ENCODE measurements at places on chromosomes 4 and X.

GRCh38 chr4:78092850-78093249 is 35.7 kb downstream of the FRAS1 start:
- peak; percentile 73 for DNase-seq

DNA sequence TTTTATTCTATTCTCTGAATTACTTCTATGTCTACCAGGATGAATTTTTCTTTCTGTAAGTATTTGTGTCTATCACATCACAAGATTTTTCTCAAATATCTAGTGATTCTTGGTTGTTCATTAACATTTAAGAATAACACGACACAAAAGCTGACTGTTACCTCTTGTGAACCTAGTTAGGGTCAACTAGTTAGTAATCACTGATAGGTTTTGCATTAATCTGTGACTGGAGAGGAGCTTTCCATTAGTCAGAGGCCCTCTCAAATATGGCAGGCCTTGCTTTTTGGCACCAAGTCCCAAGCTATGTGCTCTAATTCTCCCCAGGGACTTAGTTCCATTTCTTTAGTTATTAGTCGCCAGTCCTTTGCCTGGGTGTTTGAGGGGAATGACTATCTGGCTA is 259.2 kb downstream of the CFAP299 start:
- no peak for DNase-seq

GRCh38 chrX:130083107-130083490 is 27.2 kb downstream of the ELF4 start:
- no peak for DNase-seq

DNA sequence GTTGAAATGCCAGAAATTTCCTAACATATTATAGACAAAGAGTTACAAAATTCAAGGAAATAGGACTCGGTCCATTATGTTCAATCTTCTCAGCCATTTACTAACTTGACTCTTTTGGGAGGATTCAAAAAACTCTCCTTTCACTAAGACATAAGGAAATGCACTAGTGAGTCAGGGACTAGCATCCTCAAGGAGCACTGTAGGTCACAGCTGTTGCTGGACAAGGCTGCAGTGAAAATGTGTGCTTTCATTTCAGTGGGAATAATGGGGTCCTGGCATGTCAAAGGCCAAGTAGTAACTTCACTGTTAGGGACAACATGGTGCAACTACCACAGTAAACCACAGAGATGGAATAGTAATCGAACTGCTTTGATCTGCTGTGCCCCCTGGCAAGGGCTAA is 56.9 kb upstream of the ABCG2 start:
- DNase-seq = no peak

- DNase-seq = no peak
Observed at GRCh38 chrX:119201570-119201969, 34.5 kb upstream of the PGRMC1 start.

- DNase-seq = no peak
Observed at GRCh38 chr4:153611679-153612078, 72.4 kb upstream of the TLR2 start.

DNA sequence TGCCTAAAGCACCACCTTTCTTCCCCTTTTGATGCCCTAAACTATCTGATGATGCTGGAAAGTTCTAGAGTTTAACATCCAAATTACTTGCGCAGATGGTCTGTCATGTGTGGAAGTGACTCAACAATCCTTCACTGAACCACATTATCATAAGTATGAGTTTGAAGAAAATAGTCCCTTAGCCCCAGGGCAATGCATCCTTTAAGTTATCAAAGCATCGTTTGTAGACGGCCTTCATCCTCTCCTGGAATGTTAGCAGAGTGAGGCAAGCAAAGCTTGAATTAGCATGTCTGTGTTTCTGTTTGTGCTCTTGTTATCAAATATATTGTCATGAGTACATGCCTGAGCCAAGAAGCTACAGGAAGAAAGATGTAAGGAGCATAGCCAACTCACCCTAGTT is 570.9 kb downstream of the MID1IP1 start:
- DNase-seq = no peak

GRCh38 chrX:94662689-94663088 is 988.7 kb downstream of the FAM133A start:
- no peak for DNase-seq

GRCh38 chrX:48891402-48892288 is 5.9 kb downstream of the TIMM17B start:
- DNase-seq = peak; percentile 81
